Erythroblast (primary cell): ENCODE measurements at places on chromosomes 12 and 14.

DNA sequence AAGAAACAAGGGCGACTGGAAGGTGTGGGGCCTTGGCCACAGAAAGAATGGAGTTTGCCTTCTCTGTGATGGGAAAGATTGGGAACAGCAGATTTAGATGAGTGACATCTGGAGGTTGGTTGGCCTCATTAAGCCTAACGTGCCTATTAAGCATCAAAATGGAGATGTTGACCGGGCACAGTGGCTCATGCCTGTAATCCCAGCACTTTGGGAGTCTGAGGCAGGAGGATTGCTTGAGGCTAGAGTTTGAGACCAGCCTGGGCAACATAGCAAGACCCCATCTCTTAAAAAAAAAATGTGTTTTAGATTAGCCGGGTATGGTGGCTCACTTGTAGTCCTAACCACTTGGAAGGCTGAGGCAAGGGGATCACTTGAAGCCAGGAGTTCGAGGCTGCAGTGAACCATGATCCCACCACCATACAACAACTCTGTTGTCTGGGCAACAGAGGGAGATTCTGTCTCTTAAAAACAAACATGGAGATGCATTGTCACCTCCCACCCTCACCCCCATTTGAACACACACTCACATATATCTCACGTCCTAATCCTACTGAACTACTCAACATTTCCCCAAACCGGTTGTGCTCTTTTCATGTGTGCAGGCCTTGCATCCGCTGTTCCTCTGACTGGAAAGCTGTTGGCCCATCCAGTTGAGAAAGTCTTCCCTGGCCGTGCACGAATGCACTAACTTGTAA is 172.1 kb downstream of the ETV6 start:
- DNase-seq = no peak

DNA sequence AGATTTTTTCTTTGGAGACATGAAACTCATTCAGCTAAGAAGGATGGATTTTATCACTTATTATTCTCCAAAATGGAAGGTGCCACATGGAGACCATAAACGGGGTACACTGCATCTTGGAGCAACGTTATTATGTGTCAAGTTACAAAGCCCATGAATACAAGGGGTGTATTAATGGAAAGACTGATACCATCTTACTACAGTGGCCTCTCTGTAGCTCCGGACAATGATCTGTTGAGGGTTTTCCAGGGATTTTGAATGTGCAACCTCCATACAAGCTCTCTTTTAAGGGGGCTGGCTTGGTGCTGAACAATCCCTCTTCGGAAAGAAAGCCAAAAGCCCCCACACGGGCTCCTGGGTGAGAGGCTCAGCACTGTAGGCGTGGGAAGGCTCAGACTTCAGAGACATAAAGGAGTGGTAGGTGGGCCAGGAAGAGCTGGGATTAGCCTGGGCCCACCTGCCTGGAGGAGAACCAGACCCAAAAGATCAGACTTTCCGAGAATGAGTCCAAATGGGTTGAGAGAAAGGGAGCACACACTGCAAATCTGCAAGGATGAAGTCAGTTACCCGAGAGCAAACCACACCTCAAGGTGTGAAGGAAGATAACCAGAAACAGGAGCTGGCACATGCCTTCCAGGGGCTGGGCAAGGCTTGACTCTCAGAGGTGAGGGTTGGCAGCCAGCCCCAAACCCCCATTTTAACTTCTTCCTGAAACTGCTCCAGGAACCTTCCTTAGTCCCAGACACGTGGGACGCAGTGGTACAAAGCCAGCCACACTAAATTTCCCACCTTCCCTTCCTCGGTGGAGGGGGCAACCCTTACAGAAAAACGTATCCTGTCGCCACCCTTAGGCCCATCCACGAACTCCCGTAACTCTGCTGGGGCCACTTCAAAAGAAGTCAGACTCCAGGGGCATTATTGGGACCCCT is 1.5 kb downstream of the VPS37B start:
- DNase-seq = peak; percentile 76

- no peak for DNase-seq
Observed at GRCh38 chr12:19964549-19964948, 403.8 kb upstream of the PDE3A start.

DNA sequence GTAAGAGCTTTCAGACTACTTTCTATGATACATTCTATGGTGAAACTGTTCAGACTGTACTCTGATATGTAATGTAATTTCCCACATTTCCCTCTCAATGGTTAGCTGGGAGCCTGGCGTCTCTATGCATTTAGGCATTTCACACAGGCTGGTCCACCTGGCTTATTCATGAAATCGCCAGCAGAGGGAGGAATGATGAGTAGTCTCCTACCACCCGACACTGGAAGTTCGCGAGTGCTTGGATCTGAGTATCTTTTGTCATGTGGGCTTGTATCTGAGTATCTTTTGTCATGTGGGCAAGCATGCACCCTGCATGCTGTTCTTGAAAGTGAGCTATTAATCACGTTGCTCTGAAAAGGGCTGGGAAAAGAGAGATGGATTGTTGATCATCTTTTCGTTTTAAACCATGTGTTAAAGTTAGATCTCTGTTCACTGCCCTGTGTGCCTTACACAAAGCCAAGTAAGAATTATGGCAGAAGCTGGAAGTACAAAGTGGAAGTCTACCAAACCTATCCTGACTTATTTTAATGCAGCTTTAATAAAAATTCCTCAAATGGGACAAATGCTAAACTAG is 235.0 kb downstream of the ATP23 start:
- DNase-seq = peak; percentile 24

GRCh38 chr14:68972507-68973218 is 6.4 kb downstream of the ACTN1 start:
- DNase-seq = no peak

DNA sequence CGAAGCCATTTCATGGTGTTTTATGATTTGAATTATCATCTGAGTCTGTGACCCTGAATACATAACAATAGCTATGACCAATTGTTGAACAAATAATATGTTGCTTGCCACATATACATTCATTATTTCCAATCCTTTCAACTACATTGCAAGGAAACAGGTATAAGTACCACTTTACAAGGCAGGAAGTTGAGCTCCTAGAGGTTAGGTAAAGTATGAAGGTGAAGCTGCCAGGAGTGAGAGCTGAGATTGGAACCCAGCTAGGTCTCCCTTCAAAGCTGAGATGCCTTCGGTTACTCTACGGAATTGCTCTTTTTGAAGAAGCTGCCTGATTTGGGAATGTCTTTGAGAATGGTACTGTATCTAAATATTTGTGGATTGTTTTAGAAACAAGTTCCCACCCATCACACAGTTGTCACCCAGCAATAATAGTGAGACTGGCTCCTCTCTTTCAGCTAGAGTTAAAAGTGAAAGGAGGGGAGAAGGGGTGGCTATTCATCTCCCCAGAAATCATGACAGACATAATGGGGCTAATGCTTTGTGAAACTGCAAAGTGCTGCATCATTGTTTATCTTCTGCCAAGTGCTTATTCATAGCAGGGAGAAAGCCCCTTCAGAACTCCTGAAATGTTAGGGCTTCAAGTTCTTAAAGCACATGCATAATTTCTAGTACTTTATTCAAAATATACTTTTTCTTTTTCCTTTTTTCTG is 75.9 kb upstream of the AMIGO2 start:
- DNase-seq = peak; percentile 79

DNA sequence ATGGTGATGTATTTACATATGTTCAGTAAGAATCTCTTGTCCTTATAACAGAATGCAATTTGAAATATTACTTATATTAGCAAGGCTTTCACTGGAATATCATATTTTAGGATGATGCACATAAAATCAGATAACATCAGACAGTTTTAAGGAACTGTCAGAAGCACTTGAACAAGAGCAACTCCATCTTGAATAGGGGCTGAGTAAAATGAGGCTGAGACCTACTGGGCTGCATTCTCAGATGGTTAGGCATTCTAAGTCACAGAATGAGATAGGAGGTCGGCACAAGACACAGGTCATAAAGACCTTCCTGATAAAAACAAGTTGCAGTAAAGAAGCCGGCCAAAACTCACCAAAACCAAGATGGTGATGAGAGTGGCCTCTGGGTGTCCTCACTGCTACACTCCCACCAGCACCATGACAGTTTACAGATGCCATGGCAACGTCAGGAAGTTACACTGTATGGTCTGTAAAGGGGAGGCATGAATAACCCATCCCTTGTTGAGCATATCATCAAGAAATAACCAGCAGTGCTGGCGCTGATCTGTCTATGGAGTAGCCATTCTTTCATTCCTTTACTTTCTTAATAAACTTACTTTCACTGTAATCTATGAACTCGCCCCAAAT is 27.6 kb upstream of the ETV6 start:
- DNase-seq = no peak

DNA sequence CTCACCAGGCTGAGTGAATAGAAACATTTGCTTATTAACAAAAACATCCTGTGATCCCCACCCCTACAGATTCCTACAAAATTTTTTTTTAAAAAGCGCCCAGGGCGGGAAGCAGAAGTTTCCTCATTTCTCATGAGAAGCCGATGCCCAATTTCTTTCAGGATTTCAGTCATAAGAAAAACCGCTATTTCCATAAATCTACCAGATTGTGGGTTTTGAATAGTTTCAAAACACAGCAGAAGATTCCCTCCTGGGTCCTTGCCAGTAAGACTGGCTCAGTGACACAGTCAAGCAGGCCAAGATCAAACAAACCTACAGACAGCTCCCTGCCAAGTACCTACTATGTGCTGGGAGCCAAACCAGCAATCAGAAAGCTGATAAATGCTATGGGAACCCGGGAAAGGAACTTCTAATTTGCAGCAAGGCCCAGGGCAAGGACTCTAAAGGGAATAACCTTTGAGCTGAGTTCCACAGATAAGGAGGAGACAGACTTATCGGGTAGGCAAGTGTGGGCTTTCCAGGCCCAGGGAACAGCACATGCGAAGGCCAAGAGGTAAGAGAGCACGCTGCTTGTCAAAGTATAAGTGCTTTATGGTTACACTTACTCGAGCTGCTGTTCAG is 68.7 kb downstream of the CCDC88C start:
- DNase-seq = peak; percentile 46

GRCh38 chr12:30308010-30308717 is 387.5 kb downstream of the IPO8 start:
- DNase-seq = no peak

DNA sequence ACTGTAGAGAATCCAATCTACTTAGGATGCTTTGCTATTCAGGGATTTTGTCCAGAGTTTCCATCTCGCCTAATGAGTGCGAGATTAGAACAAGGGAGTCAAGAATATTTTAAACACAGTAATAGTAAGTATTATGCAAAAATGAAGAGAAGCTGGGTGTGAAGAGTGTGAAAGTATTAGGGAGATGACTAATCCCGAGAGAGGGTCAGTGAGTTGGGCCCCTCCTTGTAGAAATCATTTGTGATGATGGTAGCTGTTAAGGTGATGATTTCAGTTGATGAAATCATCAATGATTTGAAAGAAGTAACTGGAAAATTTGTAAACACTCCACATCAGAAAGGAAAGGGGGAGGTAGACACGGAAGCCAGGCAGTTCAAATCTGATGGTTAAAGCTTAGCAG is 478.9 kb upstream of the MGAT4C start:
- no peak for DNase-seq

GRCh38 chr12:123748661-123749060 is 13.4 kb upstream of the DNAH10 start:
- no peak for DNase-seq

GRCh38 chr14:91377700-91378652 is 39.6 kb downstream of the CCDC88C start:
- DNase-seq = no peak

DNA sequence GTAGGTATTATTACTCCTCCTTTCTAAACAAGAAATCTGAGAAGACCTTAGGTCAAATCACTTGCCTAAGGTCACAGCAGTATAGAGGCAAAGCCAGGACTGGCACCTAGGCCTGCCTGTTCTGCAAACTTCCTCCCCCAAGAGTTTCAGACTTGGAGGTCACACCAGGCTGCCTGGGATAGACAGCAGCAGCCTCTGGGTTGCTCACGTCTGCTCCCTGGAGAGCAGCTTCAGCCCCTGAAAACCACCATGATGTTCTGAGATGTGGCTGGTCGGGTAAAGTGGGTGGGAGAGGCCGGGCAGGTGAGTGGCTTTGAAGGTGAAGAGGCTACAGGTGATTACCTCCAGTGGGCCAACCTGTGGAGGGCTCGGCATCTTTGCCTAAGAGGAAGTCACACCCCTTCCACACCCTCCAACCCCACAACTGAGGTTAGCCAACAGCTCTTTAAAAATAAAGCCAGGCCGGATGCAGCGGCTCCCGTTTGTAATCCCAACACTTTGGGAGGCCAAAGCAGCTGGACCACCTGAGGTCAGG is 37.0 kb upstream of the PNMA1 start:
- DNase-seq = no peak

GRCh38 chr12:49684310-49684854 is 22.8 kb downstream of the FMNL3 start:
- DNase-seq = no peak

- no peak for DNase-seq
Observed at GRCh38 chr12:45669792-45670191, 59.7 kb upstream of the ARID2 start.

DNA sequence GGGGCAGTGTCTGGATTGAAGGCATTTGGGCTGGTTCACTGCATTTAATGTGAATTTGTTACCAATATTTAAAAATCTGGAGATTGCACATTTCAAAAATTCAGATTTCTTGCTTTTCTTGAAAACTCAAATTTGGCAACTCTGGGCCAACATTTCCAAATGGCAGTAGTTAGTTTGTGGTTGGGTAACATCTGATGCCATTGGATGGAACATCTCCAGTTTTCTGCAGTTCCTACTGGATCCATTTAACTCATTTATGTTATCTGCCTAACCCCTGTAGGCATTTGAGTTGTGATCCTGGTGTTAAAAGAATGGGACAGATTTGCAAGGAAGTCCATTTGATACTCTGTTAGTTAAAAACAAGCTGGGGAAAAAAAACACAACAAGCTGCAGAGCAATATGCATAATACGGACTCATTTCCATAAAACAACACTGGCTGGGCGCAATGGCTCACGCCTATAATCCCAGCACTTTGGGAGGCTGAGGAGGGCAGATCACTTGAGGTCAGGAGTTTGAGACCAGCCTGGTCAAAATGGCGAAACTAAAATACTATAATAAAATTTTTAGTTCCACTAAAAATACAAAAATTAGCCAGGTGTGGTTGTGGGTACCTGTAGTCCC is 7.9 kb downstream of the EIF2B2 start:
- no peak for DNase-seq

- DNase-seq = no peak
Observed at GRCh38 chr12:118874698-118875548, 106.4 kb upstream of the SRRM4 start.

GRCh38 chr14:69841656-69842055 is 37.6 kb upstream of the SMOC1 start:
- no peak for DNase-seq

- DNase-seq = no peak
Observed at GRCh38 chr12:116201359-116201758, 76.1 kb downstream of the MED13L start.

DNA sequence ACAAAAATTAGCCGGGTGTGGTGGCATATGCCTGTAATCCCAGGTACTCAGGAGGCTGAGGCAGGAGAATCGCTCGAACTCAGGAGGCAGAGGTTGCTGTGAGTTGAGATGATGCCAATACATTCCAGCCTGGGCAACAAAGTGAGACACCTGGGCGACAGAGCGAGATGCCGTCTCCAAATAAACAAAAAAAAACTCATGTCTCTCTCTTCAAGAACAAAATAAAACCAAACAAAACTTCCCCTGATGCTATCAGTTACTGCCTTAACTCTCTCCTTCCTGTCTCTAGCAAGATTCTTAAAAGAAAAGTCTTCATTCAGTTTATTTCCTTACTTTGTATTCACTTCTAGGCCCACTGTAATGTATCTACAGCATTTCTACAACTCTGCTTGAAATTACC is 20.8 kb downstream of the KLHL28 start:
- no peak for DNase-seq
